NCI-H1417 treated with DMSO at 0.1 percent for 48 hours (cell line): ENCODE measurements at places on chromosomes 2 and 18.

DNA sequence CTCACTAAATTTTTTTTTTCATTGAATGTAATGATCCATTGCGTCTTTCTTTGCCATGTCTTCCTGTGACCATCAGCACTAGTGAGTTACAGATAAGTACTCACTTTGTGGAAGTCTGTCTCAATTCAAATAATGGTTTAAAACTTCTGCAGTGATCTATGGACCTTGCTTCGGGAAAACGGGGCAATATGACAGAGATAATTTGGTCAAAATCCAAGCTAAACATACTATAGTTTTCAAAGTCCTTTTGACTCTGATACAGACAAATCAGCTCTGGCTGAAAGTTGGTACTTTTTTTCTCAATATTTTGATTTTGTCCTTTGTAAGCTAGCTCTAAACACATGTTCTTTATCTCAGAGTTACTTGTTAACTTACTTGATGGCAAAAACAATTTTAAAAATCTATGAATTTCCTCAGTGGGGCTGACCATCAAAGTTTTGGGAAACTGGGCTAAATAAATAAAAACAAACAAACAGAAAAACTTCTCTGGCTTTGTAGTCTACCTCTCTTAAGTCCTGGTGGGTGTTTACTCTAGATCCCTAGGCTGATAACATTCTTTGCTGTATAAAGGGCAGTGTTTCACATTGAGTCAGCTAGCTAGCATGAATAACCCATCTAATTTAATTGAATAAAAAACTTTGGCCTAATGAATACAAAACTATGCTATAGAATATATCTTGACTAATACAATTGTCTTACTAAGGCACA, 327.6 kb downstream of the RDH14 start:
- DNase-seq, result no peak

DNA sequence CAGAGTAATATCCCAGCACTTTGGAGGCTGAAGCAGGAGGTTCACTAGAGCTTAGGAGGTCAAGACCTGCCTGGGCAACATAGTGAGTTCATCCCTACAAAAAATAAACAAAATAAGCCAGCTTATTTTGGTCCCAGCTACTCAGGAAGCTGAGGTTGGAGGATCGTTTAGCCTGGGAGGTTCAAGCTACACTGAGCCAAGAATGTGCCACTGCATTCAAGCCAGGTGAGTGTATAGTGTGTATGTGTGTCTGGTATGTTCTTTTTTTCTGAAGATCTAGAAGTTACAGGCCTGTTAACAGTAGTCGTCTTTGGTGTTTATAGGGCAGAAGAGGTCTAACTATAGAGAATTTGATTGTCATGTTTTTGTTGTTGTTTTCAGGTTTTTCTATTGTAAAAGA, 40.2 kb downstream of the ZC3H15 start:
- DNase-seq, result no peak

DNA sequence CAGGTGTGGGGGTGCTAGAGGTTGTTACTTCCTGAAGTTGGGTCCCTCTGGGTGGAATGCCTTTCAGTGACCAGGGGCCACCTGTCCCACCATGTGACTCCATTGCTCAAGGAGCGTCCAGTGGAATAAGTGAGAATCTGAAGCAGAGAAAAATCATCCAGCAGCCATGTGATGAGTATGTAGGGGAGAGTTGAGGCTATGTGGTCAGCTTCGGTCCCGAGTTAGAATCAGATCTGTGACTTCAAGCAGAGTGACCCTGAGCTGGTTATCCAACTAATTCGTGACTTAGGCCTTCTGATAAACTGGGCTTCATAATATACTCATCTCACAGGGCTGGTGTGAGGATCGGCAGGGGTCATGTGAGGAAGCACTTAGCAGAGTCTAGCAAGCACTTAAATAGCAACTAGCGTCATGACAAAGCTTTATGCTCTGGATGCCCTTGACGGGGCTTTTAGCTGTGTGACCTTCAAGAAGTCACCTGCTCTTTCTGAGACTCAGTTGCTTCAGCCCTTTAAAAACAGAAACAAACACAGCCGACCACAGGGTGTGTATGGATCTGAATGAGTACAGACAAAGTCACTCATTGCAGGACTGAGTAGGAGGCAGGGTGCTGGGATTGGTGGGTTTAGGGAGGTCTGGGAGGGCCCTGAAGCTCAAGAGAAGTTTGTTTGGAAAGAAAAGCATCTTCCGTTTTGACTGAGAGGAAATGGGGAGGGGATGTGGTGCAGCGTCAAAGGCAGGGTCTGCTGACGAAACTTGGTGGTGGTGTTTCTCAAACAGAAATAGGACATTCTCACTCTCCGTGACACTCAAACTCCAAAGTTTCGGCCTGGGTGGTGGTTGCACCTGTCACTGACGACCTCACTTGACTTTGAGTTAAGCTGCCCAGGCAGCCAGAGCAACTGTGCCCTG, 264.0 kb upstream of the CXCR4 start:
- DNase-seq, result no peak

- no peak for DNase-seq
Observed at GRCh38 chr2:18602298-18602697, 12.9 kb upstream of the NT5C1B start.

DNA sequence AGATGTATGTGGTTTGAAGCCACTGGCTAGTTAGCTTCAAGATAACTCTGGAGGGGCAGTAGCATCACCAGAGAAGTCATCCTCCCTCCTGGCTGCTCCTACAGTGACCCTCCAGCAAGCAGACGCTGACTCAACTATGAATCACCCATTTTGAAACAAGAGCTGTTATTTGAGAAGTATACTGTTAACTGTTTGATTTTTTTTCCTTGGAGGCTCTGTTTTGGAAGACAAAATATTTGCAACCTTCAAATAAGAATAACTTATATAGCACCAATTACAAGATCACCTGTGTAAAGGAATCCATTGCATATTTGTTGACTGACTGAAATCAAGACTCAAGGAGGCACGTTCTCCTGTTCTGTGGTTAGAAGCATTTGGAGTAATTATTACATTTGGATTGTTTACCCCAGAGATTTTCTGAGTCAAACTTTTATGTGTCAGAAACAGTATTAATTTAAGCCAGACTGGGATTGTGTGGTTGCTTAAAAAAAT, 313.8 kb downstream of the MTX2 start:
- DNase-seq, result no peak
